ENCODE measurements at places on chromosomes 6 and 20. TPM values are rescaled to one million over a fixed set of nuclear protein-coding genes. Genes with fewer than 3 reads are reported as not detected.

The STMND1 gene
- total RNA-seq = not detected

The C6orf15 gene
- total RNA-seq = not detected

The PREP gene
- total RNA-seq = 19.8 TPM

The SPAG4 gene
- total RNA-seq = 1.2 TPM

The PLA2G7 gene
- total RNA-seq = 1.2 TPM

The HUS1B gene
- total RNA-seq = 0.18 TPM

The IL17A gene
- total RNA-seq = not detected

The MRPS18B gene
- 64.3 TPM for total RNA-seq

The KIF25 gene
- total RNA-seq = 1.8 TPM

The CEP57L1 gene
- total RNA-seq = 30.9 TPM

The TTK gene
- total RNA-seq = 9.4 TPM

The DEFB132 gene
- not detected for total RNA-seq

The THBD gene
- total RNA-seq = 5.1 TPM

The LAMA2 gene
- total RNA-seq = 165 TPM

The SNAP91 gene
- 2.3 TPM for total RNA-seq

The RSPH9 gene
- total RNA-seq = 0.49 TPM

The MOCS1 gene
- 5.8 TPM for total RNA-seq

The HRH3 gene
- total RNA-seq = 0.35 TPM

The HLA-DOB gene
- 0.09 TPM for total RNA-seq

The GSTA2 gene
- total RNA-seq = not detected

The BHLHE23 gene
- total RNA-seq = not detected

The SLC32A1 gene
- not detected for total RNA-seq

The ATP6V1G2 gene
- total RNA-seq = 1.4 TPM

The CALHM6 gene
- 3.8 TPM for total RNA-seq

The PRELID3B gene
- 39.4 TPM for total RNA-seq

The FGD2 gene
- total RNA-seq = 4.1 TPM

The RAB5IF gene
- 43.8 TPM for total RNA-seq

The PRSS35 gene
- total RNA-seq = 102 TPM

The SOX18 gene
- total RNA-seq = 2.2 TPM

The BPIFB2 gene
- total RNA-seq = not detected

The KIFC1 gene
- total RNA-seq = 10.5 TPM

The FAM209A gene
- total RNA-seq = 0.22 TPM

The LPA gene
- not detected for total RNA-seq

The NKX2-4 gene
- not detected for total RNA-seq

The ZC3H12D gene
- 0.27 TPM for total RNA-seq

The AGER gene
- total RNA-seq = 3.7 TPM

The ZBP1 gene
- 0.13 TPM for total RNA-seq

Measured in muscle of leg (tissue), 16 donors.